T-cell (primary cell): ENCODE measurements at places on chromosomes 3 and 15.

DNA sequence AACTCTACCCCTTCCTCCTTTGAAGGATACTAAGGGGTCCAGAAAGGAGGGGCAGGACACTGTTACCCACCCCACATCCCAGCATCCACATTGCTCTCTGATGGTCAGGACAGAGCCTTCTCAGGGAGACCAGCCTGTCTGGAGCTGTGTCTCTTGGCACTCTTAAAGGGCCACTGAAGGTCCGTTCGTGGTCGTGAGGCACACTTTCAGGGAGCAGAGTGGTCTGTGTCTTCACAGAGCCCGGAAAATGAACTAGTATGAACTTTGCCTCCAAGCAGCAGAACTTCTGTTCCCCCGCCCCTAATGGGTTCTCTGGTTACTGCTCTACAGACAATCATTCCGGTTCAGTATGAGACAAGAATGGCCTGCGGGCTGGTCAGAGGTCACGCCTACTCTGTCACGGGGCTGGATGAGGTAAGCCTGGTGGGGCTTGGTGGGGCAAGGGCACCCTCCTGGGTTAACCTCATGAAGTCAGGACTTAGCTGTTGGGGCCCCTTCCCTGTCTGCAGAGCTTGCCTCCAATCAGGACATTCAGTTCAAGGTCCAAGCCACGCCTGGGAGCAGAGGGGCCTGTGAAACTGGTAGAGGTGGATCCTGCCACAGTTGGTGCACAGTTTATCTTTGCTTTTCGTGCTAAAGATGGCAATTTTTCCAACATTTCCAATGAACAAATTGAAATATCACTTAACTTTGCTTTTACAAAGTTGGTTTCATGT is 33.2 kb downstream of the CAPN3 start:
- DNase-seq: no peak

DNA sequence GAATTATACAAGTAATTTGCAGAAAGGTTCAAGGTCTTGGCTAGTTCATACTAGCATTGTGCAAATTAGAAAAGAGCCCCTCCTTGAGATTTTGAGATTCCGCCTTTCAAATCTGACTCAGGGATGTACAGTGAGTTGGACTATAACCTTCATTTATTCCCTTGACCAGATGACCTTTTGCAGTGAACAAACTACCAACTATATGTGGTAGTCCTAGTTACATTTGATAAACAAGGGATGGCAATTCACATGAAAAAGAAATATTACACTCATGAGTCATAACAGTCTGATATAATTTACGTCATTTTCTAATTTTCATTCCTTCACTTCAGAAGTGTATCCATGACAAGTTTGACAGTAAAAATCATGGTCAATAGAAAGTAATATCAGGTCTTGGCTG is 860.4 kb downstream of the ROBO1 start:
- no peak for DNase-seq

GRCh38 chr3:157906627-157907026 is 199.6 kb downstream of the SHOX2 start:
- no peak for DNase-seq

DNA sequence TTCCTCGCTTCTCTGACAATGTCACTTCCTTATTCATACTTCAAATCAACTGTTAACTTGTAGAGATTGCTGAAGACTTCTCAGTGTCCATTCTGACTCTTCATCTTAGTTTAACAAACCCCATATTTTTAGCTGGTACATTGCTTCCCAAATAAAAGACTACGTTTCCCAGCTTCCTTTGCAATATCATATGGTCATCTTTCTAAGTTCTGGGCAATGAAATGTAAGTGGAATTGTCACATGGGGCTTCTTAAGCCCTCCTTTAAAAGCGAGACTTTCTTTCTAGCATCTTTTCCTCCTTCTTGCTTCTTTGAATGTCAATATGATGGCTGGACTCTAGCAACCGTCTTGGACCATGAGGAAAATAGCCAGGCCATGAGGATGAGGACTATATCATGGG is 239.0 kb downstream of the ZNF621 start:
- DNase-seq: no peak

- DNase-seq: no peak
These were observed 341 bp downstream of the HEXA start for GRCh38 chr15:72375501-72375845.

- no peak for DNase-seq
These were observed 109.3 kb downstream of the ZIC1 start for GRCh38 chr3:147518465-147518864.

GRCh38 chr3:42263354-42264346 is 2.3 kb downstream of the CCK start:
- DNase-seq: no peak

DNA sequence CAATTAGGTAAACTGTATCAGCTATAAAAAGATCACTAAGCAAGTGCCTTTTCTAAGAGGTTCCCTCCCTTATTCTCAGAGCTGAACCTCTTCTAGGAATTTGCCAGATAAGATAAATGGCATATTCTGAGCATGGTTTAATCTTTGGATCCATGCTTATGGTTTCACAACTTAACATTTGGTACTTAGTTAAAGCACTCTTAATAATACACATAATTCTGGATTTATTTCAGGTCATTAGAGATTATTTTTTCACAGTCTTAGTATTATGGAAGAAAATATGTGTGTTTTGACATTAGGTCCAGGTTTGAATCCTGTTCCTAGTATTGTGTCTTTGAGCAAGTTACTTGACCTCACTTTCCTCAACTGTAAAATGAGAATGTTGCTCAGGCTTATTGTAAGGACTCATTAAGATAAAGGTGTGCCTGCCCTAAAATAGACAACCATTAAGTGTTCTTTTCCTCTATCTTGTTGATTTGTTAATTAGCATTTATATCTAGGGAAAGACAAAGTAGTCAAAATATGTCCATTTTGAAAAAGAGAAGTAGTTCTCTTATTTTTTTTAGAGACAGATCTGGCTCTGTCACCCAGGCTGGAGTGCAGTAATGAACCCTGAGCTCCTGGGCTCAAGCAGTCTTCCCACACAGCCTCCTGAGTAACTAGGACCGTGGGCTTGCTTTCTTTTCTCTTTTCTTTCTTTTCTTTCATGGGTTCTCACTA is 43.4 kb downstream of the TSC22D2 start:
- no peak for DNase-seq

GRCh38 chr15:32651229-32651837 is 9.8 kb downstream of the SCG5 start:
- DNase-seq: peak; percentile 32

GRCh38 chr15:32866454-32867312 is 148.9 kb downstream of the GREM1 start:
- no peak for DNase-seq

GRCh38 chr3:56836276-56837163 is 34.8 kb upstream of the ARHGEF3 start:
- DNase-seq: no peak

- no peak for DNase-seq
These were observed 84.9 kb upstream of the PSMD6 start for GRCh38 chr3:64108231-64108630.

DNA sequence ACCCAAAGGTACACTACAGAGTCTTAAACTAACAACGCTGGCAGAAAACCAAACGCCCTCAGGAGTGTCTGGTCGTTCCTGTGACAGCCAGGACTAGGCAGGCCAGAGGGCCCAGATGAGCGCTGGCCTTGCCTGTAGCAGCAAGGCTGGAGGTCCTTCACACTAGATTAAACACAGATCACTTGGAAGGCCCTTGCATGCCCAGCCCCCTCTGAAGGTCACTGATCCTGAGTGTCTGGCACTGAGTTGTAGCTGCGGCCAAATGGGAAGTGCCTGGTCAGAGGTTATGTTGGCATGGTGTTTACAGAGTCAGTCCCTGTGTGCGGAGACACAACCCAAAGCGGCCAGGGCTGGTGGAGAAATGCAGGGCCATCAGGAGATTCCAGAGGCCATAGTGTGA is 58.9 kb downstream of the ZNF621 start:
- DNase-seq: no peak

DNA sequence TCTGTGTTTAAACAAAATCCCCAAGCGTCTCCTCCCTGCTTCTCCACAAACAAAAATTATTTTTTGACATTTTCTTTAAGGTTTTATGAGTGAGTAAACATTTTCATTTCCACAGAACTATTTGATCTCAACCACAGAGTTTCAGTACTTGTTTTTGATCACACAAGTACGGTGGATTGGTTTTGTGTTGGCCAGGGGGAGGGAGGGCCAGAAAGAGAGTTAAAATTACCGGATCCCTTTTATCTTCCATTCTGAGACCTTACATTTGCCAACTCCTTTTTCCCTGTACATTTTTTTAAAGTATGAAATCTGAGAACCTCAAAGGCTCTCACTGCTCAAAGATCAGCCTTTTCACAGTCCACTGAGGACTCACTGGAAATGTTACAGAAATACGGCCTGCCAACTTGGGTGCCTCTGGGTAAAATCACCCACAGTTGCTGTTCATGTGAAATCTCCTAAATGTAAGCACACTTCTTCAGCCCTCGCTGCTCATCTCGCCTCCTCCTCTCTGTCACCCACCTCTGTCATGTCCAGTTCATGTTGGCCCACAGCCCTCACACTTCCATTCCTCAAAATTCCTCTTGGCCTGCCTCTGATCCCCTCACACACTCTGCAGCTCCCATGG is 1.7 kb downstream of the HOMER2 start:
- DNase-seq: no peak

- no peak for DNase-seq
These were observed 192.2 kb downstream of the SUCLG2 start for GRCh38 chr3:67462187-67462586.

DNA sequence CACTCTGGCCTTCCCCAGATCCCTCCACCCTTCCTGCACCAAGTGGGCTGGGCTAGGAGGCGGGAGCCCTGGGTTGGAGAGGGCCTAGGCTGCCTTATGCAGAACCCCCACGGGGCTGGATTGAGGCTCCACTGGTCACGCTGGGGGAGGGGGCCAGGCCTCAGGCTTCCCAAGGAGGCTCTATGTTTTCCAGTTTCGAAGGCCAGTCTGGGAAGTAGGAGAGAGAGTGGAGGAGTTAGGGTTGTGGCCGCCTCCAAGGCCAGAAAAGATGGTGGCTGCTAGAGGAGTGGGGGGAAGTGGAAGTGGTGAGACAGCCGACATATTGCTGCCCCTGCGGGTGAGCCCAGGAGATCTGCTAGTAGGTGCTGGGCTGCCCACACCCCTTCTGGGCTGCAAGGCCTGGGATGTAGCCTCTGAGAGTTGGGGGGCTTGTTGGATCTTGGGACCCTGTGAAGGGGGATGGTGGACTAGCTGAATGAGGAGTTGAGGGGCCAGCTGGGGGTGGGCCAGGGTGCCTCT is 1.2 kb downstream of the GNAI2 start:
- DNase-seq: no peak

- no peak for DNase-seq
These were observed 2.6 kb upstream of the CHST13 start for GRCh38 chr3:126521122-126521891.

- no peak for DNase-seq
These were observed 10.9 kb downstream of the CCDC13 start for GRCh38 chr3:42762046-42762724.

- peak; percentile 30 for DNase-seq
These were observed 4.3 kb downstream of the ISL2 start for GRCh38 chr15:76340803-76341365.

- no peak for DNase-seq
These were observed 588.3 kb upstream of the NAALADL2 start for GRCh38 chr3:174270841-174271240.

GRCh38 chr3:36428445-36428844 is 48.1 kb downstream of the STAC start:
- no peak for DNase-seq

DNA sequence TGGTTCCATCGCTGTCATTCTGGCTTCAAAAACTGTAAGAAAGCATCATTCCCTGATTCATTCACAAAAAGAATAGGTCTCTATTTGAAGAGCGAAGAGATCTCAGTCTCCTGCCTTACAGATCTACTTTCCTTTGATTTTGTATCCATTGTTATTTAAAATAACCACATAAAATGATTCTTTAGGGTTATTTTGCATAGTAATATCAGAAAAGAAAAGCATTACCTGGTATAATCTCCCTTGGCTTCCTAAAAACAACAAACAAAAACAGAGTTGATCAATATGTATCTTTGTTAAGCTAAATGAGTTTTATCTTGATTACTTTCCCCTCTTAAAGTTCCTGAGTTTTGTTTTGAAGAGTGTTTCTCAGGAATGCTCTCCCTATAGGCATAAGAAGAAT is 126.6 kb upstream of the LMOD3 start:
- DNase-seq: no peak

DNA sequence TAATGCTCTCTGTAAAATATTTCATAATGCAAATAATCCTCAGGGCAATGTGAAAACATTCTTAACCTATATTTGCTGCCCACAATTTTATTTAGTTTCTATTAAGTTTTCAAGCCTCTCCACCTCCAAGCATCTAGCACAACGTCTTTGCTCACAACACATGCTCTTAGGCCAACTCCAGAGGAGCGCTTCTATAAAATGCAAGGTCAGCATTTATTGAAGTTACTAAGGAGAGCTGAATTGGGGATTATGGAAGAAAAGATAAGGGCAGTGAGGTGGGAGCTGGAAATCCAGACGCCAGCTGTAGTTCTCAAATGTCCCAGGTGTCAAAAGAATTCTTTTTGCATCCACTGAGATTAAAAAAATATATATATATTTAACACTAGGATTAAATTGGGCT is 996 bp downstream of the RABL3 start:
- DNase-seq: no peak

GRCh38 chr15:28879551-28879950 is 6.2 kb upstream of the APBA2 start:
- no peak for DNase-seq

GRCh38 chr3:33496449-33496848 is 56.2 kb upstream of the UBP1 start:
- DNase-seq: no peak

GRCh38 chr3:132486099-132486498 is 68.8 kb downstream of the DNAJC13 start:
- no peak for DNase-seq

- DNase-seq: no peak
These were observed 8.1 kb downstream of the GOLGA6L2 start for GRCh38 chr15:23438816-23439466.

DNA sequence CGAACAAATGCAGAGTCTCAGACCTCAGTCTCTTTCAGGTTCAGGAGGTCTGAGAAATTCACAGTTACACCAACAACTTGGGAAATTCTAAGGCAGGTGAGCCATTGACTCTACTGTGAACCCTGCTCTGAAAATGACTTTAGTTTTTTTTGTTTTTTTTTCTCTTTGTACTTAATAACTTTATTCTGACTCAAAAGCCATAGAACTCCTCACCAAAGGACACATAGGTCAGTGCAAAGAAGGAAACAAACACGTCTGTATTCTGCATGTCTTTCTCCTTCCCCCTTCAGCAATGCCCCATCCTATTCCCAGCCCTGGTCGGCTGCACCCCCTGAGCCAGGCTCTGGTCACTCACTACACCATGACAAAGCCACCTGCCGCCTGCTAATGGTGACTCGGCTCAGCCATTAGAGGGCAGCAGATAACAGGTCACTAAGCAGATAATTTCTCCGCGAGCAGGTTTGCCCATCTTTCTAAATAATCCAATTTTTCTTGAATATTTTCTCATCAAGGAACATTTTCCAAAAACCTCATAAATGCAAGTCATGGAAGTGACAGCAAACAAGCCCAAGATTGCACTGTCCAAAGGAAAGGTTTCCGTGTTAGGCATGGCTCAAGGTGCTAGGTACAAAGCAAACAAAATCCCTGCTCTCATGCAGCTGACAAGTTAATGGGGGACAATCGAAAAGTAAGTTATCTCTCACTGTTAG is 37.7 kb downstream of the TM4SF4 start:
- no peak for DNase-seq
